Fibroblast of villous mesenchyme (primary cell): ENCODE measurements at places on chromosomes 7 and 10.

DNA sequence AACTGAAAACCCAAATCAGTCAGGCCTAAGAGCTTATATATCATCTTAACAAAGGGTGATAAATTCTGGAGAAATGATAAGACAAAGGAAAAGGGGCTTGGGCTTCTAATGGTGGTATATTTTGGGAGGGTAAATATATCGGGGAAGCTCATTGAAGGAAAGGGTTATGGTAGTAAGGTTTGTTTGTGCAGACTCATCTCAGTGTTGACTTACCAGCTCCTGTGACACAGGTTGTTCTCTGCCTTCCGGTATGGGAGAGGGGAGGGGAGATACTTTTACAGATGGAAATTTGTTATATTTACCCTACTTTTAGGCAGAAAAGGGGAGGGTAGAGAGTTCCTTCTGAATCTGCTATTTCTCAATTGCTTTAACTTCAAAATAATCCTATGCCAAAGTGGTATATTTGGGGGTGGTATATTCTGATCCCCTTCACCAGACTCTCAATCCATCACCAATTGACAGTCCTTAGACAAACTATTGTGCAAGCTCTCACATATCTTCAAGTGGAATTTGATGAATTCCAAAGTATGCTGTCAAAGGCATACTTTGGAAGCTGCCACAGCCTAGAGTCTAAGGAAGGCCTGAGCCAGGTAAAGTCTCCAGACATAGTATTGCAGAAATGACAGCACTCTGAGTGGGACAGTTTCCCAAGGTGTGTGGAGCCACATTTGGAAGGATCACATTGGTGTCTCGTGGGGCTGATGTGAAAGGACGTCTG, 13.3 kb upstream of the PAPSS2 start:
- no peak for DNase-seq

DNA sequence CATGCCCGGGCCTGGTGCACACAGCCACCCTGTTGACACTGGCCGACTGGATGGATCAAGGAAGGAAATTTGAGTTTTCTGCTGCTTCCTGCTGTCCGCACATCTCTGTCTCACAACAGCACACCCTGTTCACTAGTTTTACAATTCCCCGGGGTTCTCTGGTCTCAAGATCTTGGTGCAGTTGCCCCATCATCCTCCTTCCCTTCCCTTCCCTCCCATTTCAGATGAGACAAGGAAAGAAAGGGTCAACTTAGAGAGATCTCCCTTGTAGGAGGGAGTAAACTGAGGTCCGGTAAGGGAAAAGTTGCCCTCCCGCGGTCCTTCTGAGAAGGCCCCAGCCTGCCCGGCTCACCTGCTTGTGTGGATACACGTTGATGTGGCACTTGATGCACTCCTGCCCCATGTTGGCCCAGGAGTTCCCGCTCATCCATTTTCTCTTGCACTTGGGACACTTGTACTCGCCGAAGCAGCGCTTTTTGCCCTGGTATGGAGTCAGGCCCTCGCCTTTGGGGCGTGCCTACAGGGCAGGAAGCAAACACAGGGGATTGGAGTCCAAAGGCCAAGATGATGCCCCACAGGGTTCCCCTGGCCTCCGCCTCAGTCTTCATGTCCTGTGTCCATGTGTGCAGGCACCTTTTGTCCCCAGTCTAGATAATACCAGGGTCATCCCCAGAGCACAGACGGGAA, 46.8 kb downstream of the PPIF start:
- DNase-seq = no peak

DNA sequence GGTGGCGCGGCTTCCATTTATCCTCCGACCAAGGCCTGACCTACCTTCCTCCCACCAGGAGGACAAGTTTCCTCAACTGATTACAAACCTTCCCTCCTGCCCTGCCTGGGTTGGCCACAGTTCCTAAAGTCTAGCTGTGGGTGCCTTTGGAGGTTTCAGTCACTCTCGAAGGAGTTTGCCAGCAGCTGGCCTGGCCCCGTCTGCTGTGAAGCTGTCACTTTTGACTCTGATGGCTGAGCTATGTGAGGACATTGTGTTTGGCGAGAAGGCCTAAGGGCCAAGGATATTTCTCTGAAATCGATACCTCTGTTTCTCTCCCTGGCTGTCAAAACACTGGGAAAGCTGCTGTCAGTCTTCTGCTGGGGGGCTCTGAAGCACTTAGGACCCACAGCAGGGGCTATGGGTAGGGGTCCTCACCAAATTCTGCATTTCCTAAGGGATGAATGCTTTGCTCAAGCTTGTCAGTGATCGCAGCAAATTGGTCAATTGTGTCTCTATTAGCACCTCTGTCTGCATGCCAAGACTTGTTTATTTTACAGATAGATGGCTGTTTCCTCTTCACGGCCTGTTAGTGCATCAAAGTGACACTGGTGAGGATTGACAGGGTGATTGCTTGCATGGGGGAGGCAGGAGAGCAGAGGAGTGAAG, 31.9 kb upstream of the SAMD8 start:
- DNase-seq = no peak

DNA sequence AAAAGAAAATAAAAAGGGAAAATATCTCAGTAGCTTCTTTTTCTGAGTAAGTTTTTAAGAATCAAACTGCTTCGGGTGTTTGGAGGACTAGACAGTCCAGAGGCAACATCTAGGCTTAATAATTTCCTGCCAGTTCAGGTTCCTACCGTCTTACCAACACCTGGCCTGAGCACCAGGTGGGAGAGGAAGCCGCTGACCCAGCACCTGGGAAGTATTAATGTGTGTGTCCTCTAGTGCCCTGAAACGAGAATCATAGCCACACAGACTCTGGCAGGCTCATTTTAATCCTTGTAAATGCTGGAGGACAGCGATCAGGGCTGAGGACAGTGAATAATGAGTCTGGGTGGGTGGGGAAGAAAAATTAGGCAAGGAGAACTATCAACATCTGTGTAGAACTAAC, 137.4 kb downstream of the ZNF438 start:
- no peak for DNase-seq

DNA sequence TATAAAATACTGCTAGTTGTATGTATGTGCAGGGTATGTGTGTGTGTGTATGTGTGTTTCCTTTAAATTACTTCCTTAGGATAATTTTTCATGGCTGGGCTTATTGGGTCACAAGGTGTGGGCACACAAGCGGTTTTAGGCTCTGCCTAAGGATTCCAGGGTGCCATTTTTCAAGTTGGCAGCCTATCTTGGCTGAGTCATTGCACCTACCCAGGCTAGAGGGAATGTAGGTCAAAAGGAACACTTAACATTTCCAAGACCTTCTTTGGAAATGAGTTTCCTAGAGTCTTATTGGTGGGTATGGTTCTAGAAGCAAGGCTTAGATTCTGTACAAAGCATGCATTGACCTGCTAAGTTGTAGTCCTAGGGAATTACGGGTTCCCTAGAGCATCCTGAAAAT, 642.1 kb downstream of the LRMDA start:
- DNase-seq = no peak

GRCh38 chr10:62196528-62196927, 72.1 kb downstream of the RTKN2 start:
- no peak for DNase-seq

DNA sequence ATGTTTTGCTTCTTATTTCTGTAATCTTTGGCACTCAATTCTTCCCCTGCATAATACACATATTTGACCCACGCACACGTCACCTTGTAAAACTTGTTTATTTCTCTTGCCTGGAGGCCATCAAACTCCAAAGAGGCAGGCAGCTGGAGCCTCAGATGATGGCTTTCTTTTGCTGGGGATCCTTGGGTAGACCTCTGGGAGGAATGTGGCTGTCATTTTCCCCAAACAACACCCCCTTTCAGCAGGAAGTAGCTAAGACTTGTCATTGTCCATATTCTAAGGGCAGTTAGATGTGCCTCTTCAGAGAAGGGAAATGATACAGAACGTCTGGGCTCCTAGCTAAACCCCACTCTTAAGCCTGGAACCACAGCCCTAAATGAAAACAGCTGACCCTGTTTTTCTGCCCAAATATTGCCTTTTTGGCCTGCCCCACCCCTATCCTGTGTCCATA, 111.3 kb downstream of the ITGB8 start:
- DNase-seq = peak; percentile 62

DNA sequence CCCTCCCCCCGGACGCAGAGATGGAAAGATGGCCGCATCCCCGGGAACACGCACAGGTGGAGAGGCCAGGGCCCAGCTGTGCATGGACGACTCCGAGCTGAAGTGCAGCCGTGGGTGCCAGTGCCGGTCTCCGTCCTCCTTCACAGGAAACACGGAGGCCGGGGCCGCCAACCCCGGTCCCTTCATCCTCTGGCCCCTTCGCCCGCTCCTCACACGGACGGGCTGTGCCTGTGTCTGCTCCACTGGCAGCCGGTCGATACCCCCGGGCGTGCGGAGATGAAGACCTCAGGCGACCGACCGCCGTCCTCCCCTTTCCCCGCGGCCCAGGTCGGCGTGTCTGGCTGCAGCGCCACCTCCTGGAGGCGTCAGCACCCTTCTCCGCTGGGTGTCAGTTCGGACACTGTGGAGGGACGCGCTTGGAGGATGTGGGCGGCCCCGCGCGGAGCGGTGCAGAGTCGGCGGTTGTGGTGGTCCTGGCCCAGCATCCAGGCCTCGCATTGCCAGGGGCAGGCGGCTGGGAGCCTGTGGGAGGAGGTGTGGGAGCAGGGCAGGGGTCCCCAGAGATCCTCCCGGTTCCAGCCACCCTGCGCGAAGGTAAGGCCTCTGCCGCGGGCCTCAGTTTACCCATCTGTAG, 9.9 kb downstream of the ZNF511 start:
- peak; percentile 58 for DNase-seq

- peak; percentile 61 for DNase-seq
These were observed 4.8 kb downstream of the INA start for GRCh38 chr10:103281753-103282152.

- no peak for DNase-seq
These were observed 3.3 kb downstream of the GRID1 start for GRCh38 chr10:86363184-86363832.

GRCh38 chr7:94109556-94109955, 105.4 kb upstream of the BET1 start:
- no peak for DNase-seq

DNA sequence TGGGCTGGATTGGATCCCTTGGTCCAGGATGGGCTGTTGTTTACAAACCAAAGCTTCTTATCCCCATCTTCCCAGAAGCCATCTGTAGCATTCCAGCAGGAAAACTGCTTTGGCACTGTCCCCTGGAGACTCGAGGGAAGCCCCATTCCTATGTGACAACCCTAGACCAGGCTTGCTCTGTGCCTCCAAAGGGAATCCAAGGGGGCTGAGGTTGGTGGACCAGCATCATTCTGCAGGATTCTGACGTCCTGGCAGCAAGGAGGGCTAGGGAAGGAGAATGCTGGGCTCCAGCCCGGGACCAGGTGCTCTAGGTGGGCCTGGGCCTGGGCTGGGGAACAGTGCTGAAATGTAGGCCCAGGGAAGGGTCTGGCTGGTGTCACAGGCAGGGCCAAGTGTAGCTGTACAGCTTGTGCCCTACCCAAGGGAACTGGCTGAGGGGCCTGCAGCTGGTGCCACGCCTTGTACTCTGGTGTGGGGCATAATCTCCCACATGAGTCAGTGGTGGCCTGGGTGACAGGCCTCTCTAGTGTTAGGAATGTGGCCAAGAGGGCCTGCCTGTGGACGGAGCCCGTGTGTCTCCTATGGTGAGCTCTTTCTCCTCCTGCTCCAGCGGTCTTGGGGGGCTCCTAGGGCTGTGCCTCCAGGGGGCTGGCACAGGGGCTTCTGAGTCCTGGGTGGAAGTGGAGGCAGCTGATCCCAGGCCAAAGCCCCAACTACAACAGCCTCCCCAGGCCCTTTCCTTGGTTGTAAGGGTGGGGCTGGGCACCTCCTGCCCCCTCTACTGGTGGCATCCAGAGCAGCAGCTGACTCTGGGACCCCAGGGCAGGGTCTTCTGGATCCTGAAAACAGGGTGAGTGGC, 25.2 kb downstream of the TRIM8 start:
- peak; percentile 59 for DNase-seq

GRCh38 chr10:118308664-118309063, 33.5 kb downstream of the FAM204A start:
- DNase-seq = no peak

DNA sequence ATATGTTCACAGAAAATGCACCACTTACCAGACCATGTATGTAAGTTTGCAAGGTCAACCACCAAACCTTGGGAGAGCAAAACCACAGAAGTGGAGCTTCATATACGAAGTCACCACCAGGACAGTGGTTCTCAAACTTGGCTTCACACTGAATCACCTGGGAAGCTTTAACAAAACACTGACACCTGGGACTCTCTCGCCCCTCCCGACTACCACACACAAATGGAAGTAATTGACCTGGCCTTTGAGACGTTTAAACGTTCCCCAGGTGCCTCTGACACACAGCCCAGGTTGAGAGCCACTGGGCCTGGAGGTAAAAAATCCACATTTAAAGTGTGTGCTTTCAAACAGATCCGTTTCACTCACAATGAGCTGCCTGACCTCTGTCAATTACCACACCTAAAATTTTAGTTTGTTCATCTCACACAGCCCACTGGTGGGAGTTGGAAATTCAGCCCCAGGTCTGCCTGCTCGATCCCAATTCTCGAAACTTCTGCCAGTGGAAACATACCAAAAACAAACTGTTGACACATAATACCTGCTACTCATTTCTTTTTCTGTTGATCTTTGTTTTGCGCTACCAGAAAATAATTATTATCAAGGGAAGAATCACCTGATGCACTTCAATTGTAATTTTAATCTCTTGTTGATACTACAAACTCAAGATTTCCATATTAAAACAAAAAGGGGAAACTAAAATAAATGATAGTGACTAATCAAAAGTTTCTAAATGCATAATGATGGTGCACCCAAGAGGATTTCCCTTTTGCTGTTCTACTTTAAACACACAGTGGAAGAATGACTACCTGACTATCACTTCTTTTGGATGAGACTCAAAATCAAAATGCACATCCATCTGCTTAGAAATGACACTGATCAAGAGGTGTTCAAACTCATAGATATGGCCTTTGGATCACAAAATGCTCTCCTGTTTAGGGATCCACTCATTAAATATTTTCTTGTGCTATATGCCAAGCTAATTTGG, 26.6 kb downstream of the CDNF start:
- DNase-seq = no peak

GRCh38 chr10:31678575-31679516, 249.8 kb downstream of the ARHGAP12 start:
- DNase-seq = no peak

DNA sequence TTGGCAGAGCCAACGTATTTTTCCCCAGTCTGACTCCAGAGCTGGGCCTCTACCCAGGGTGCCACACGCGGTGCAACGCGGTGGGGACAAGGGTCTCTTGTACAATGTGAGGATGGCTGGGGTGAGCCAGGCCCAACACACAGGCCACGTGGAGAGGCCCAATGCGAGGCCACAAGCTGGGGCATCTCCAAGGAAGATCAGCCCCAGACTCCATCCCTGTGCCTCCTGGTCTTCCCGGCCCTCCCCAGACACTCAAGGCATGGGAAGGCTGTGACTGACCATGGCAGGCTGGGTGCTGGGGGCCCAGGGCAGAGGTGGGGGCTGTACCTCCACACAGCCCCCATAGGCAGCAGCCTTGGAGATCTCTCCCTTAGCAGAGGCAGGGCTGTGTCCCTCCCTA, 135.3 kb upstream of the FAM20C start:
- DNase-seq = no peak

DNA sequence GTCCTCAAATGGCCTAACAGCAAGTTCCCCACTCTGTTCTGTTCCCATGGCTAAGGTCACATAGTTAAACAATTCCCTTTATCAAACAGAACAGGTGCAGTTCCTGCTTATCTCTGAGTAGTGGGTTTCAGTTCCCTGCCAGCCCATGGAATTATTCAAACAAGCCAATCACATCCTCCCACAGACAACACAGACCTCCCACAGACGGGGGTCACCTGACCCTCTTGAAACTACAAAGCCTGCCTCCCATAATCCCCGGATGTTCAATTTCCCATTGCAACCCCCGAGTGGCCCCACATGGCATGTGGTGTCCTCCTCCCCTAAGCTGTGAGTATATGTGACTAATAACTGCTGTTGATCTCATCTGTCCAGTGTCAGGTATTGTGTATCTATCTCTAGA, 64.1 kb downstream of the TMEM168 start:
- no peak for DNase-seq
